HuH-7.5 (cell line): ENCODE measurements at places on chromosomes 5 and 9.

- no peak for DNase-seq
Measured at GRCh38 chr5:77952636-77953212, 176.6 kb upstream of the TBCA start.

DNA sequence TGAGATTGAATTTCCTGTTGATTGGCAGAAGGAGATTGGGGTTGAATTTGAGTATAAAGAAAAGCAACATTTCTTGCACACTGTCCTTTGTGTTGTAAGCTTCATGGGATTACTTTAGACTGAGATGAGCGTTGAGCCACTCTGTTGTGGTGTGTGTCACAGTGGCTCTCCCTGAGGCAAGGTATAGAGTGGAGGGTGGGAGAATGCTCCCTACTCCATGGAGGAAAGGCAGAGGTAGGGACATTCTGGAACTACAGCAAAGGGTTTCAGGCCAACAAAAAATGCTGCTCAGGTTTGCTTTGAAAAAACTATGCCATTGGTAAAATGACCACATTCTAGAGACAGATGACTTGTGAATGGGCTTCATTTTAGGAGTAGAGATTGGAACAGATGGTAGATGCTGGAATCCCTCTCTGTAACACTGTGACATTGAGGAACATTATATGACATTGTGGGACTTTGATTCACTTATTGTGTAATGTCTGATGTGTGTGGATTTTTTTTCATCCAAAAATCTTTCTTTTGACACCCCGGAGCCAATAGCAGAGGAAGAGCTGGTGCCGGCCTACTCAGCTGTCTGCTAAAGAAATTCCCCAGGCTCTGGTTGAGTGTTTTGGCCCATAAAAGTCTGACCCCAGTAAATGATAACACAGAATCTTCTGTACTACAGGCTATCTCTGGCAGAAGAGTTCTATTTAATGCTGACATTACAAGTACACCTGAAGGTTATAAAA, 6.2 kb upstream of the CEP120 start:
- no peak for DNase-seq

- no peak for DNase-seq
Measured at GRCh38 chr5:138661991-138662434, 86.8 kb upstream of the HSPA9 start.

DNA sequence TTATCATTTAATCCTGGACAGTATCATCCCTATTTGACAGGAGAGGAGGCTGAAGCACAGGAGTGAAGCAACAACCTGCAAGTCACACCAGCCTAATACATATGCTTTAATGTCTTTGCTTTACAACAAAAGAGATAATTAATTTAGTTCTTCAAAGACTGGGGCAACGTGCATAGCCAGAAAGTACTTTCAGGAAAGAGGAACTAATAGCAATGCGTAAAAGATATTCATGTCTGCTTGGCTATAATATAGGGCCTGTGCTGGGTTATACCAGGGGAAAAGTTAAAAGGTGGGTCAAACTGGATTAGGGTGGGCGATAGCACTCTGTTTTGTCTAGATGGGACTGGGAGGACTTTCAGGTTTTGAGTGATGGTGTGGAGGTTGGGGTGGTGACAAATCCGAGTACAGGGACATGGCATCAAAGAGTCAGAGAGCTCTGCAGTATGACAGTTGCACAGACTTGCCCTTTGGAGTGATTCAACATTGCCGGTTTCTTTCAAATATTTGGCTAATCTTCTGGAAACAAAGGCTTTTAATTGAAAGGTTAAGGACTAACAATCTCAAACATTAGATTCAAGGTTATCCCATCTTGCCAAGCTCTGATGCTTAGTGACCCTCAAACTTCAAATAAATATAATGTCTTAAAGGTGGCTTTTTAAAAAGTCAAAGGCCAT, 11.9 kb downstream of the DAB2 start:
- DNase-seq, result no peak

GRCh38 chr9:134678206-134678605, 36.6 kb downstream of the COL5A1 start:
- DNase-seq, result no peak

DNA sequence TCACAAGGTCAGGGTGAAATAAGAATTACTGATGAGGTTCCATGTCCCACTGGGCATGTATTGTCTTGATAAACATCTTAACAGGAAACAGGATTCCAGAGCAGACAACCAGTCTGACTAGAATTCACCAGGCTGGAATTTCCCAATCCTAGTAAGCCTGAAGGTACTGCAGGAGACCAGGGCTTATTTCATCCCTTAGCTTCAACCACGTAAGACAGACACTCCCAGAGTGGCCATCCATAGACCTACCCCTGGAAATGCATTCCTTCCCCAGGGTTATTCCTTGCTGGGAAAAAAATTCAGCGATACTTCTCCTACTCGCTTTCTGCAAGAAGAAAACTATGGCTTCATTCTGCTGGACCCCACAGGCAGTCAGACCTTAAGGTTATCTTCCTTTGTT, 785.4 kb downstream of the NR2F1-AS1 start:
- no peak for DNase-seq

GRCh38 chr9:95277509-95277908, 40.0 kb downstream of the FANCC start:
- DNase-seq, result no peak

- no peak for DNase-seq
Measured at GRCh38 chr5:169263591-169263990, 37.3 kb downstream of the SLIT3 start.

GRCh38 chr5:174323878-174324281, 278.4 kb downstream of the NSG2 start:
- DNase-seq, result peak; percentile 45

GRCh38 chr9:90815944-90816357, 14.3 kb downstream of the SYK start:
- no peak for DNase-seq

GRCh38 chr5:5983261-5983980, 394.9 kb downstream of the MED10 start:
- DNase-seq, result no peak

DNA sequence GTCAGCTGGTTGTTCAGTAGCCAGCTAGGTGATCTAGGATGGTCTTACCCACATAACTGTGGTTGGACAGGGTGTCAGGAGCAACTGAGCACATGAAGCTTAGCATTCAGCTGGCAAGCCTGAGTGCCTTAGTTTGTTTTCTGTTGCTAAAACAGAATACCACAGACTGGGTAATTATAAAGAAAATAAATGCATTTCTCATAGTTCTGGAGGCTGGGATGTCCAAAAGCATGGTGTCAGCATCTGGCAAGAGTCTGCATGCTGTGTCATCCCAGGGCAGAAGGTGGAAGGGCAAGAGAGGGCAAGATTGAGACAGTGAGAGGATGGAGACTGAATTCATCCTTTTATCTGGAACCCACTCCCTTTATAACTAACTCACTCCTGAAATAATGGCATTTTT, 921.5 kb downstream of the TLE4 start:
- no peak for DNase-seq

DNA sequence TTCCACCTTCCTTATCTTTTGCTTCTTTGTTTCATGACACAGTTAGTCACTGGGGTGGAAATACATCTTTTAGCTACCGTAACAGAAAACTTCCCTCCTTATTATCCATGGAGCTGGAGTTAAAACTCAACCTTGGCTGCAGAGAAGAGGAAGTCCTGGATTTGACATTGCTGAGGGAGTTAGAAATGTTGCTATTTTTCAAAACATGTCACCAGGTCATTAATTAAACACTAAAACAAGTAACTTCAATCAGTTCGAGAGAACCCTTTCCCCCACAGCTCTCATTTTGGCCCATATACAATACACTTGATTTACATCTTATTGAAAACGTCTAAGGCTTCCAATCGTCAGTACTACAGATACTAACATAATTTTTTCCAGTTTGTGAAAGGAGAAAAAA, 237.9 kb upstream of the CD180 start:
- DNase-seq, result no peak

DNA sequence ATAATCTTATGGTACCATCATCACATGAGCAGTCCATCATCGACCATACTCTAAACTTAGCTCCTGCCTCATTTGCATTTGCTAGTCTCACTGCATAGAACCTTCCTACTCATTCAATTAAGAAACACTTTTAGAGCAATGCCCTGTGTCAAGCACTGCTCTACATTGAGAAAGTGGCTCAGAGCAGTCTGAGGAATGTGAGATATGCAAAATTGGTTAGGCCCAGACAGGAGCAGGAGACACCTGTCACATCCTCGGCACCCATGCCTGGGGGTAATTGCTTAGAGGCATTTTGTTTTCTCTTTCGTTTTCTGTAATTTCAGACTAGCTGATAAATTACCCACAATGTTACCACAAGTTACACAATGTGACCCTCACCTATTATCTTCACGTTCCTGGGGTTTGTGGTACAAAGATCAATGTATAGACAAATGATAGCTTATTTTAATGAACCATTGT, 4.9 kb upstream of the RARS1 start:
- DNase-seq, result no peak

DNA sequence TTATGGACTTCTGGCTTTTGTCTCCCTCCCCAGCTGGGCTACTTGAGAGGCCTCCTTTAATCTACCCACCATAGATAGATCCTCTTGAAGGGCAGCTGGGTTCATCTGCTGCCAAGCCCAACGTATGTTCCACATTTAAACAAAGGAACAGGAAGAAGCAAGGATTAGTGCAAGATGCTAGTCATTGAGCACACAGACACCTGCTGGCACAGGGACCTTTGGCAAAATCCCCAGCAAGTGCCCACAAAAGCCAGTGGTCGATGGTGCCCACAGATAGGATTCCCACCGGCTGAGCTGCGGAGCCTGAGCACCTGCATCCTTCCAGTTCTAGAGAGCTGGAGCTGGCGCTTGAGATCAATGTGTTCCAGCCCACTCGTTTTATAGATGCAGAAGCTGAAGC, 57.7 kb upstream of the SHB start:
- DNase-seq, result no peak

- no peak for DNase-seq
Measured at GRCh38 chr5:153367466-153367865, 123.0 kb upstream of the GRIA1 start.

- DNase-seq, result no peak
Measured at GRCh38 chr5:136409000-136409399, 43.7 kb upstream of the TRPC7 start.

DNA sequence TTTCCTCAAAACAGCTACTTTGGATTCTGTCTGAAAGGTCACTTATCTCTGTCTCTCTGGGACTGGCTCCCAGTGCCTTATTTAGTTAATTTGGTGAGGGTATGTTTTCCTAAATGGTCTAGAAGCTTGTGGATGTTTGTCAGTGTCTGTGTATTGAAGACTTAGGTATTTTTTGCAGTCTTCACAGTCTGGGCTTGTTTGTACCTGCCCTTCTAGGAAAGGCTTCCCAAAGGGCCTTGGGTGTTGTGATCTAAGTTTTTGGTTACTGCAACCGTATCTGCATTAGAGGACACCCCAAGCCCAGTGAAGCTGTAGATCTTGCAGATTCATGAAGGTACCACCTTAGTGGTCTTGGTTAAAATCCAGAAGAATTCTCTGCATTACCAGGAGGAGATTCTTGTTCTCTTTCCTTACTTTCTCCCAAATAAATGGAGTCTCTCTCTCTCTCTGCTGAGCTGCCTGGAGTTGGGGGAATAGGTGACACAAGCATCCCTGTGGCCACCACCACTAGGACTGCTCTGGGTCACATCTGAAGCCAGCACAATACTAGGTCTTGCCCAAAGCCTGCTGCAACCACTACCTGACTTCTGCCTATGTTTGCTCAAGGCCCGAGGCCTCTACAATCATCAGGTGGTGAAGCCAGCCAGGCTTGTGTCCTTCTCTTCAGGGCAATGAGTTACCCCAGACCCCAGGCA, 17.8 kb upstream of the CCNB1 start:
- no peak for DNase-seq

GRCh38 chr9:91143642-91144041, 218.1 kb downstream of the AUH start:
- no peak for DNase-seq

DNA sequence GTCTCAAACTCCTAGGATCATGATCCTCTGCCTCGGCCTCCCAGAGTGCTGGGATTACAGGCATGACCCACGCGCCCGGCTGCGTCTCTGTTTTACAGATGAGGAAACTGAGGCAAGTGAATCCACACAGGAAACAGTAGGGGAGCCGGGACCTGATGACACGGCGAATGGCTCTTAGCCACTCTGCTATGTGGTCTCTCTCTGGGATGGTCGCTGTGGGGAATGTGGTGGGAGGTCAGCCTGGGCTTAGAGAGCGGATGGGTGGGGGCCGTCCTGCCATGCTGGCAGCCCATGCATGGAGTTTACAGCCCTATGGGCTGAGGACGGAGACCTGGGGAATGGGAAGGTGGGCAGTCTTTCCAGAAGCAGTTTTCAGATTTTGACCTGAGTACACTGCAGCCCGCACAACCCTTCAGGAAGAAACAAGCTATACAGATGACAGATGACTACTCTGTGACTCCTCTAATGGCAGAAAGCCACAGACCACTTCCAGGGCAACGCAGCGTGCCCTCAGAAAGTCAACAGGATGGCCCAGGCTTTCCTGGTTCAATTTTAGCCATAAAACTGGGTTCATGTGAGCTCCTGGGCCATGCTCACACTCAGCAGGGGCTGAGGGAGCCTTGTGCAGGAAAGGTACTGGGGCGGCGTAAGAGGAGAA, 136.1 kb upstream of the RAPGEF1 start:
- DNase-seq, result no peak

DNA sequence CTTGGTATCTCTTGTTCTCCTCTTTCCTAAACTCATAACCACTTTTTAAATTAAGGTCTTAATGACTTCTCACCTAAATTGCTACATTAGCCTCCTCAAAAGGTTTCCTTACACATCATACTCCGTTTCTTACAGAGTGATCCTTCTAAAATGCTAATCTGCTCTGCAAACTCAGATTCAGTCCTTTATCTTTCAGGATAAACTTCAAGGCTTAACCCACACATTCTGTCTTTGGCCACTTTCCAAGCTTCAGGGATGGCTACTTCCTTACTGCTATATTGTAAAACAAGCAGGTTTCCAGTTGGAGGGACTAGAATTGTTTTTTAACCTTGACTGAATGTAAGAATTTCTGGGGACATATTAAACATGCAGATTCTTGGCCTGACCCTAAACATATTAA, 105.5 kb upstream of the CHD1 start:
- DNase-seq, result no peak

DNA sequence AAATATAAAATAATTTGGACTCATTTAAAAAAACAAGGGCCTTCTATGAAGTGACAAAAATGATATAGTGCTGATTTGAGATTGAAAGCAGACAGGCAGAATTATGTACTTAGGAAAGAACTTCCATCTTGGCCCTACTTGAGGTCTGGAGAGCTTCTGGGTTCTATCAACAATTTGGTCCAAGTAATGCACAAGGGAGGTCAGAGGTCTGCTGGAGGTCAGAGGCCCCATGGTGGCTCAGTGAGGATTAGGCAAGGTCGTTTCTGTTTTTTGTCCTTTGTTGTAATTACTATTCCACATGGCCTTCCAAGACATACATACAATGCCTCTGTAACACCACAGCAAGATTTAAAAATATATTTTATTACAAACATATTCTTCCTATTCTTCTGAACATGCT, 37.2 kb downstream of the NUDT12 start:
- DNase-seq, result no peak

DNA sequence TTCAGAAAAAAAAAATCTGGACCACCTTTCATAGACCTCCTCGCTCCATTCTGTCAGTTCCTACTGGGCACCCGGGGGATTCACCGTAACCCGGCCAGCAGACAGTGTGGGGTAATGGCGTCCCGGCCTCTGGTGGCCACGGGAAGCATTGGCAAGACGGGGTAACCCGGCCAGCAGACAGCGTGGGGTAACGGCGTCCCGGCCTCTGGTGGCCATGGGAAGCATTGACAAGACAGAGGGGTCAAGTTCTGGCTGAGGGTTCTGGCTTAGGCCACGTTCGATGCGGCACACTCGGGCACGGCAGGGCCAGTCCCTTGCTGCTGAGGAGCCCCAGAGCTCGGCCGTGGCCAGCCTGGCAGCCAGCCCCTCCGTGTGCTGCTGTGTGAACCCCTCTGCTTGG, 116.2 kb upstream of the RAPGEF1 start:
- no peak for DNase-seq
